Hematopoietic multipotent progenitor cell treated with erythropoietin and hydrocortisone succinate and interleukin-3 and kit ligand, for 15 days (in vitro differentiated cells): ENCODE measurements at places on chromosomes 3 and 15.

DNA sequence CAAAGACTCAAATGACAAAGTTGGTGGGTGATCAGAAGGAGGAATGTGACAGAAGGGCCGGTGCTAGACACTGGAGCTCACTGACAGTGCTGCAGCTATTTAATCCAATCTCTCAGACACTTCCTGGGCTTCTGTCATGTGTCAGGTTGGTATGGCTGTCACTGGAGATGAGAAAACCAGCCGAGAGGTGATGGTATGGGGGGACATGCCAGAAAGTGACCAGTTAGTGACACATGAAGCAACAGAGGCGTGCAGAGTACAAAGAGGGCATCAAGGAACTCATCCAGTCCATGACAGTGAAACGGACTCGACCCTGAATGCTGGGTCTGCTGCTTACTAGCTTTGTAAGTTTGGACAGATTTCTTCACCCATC lies 219.5 kb downstream of the CADPS start:
- no peak for DNase-seq

DNA sequence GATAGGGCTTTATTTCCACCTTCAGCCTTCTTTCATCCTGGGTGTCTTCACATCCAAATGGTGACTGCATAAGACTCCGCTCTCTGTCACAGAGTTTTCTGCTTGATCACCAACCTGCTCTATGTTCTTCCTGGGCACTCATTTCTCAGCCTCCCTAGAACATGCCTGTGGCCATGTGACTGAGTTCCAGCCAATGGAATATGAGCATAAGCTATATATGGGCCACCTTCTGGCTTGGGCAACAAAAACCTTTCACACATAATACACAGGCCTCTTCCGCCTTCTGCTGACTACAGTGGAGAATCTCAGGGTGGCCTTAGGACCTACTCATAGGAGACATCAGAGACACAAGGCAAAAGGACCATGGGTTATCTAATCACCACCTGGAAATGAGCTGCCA lies 51.2 kb upstream of the MED12L start:
- no peak for DNase-seq

GRCh38 chr3:148583793-148584192 lies 113.9 kb upstream of the AGTR1 start:
- DNase-seq = no peak

DNA sequence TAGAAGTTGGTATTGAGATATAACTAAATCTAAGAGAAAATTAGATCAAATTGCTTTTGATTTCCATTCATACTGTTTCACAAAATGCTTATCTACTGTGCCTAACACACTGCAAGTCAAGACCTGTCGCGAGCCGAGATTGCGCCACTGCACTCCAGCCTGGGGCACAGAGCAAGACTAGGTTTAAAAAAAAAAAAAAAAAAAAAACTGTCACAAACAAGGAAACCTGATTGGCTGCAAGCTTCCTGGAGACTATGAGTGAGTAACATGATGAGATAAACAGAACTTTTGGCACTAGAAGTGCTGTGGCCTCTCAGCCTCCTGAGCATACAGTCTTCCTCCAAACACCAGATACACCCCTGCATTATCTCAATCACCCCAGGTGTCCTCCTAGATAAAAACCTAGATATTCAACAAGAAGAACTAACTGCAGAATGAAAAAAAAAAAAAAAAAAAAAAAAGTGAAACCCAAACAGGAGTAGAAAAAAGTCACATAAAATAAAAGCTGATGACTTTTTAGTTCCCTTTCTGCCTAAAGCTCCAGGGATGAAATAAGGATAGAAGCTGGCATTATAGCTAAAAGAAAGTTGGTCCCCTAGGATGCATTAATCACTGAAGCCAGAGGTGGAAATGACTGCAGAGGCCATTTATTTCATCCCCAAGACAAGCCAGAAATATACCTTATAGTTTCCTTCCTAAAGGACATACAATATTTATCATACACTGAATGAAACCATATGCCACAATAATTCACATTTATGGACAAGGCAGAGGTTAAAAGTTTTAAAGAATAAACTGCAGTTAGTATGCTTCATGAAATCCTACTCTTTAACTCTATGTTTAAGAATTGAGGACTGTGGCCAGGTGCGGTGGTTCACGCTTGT lies 82.4 kb downstream of the P3H2 start:
- DNase-seq = no peak

- no peak for DNase-seq
Observed at GRCh38 chr3:98540346-98540745, 8.6 kb downstream of the GPR15 start.

- peak; percentile 15 for DNase-seq
Observed at GRCh38 chr3:40523781-40524180, 979 bp upstream of the ZNF621 start.
